ENCODE measurements at places on chromosomes 3 and 15. TPM values are rescaled to one million over a fixed set of nuclear protein-coding genes. Genes with fewer than 3 reads are reported as not detected.

DNA sequence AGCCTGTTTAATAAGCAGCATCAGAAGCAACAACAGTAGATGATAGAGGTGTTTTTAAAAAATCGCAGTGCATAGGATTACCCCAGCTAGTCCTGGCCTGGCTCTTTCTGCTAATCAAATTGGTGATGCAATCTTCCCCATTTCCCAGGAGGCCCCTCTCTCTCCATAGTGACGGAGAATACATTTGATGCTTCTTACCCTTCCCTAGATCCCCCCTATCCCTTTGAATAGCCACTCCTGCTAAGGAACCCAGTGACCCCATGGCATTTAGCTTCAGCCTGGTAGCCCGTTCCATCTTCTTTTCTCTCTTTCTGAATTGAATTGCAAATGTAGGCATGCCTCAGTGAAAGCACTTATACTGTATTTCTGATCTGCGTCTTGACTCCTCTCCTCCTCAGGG lies 223.6 kb upstream of the GAP43 start:
- DNase-seq, result no peak

DNA sequence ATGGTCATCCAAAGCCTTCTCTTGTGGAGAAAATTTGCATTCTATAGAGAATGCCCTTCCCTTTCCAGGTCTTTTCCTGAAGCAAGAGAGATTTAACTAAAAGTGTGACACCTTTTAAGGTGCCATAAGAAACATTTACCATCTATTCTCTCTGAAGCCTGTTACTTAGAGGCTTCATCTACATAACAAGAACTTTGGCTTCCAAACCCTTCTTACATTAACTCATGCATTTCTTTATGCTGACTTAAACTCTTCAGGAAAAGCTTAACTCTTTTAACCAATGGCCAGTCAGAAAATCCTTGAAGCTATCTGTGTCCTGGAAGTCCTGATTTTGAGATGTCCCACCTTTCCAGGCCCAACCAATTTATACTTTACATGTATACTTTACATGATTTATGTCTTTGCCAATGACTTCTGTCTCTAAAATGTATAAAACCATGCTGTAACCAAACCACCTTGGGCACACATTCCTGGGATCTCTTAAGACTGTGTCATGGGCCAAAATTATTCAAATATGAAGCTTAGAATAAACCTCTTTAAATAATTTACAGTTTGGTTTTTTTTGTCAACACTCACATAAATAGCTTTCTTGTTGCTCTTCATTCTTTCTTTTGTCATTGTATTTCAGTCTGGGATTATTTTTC lies 472.6 kb upstream of the NECTIN3 start:
- no peak for DNase-seq

The KLHL40 gene
- not detected for total RNA-seq

DNA sequence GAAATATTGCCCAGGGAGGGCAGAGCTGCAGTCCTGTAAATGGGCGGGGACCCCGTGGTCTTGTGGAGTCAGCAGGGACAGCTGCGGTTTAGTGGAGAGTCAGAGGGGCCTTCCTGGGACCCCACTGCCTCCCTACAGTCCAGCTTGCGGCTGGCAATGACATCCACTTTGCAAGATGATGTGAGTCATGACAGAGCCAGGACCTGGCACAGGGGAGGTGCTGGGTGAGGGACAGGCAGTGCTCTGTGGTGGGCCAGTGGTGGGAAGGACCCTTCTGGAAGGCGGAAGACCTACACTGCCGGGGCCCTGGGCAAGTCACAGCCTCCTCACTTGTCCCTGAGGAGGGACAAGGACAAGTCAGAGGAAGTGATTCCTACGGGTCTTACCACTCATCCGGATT lies 17.8 kb downstream of the APBA2 start:
- DNase-seq, result no peak

DNA sequence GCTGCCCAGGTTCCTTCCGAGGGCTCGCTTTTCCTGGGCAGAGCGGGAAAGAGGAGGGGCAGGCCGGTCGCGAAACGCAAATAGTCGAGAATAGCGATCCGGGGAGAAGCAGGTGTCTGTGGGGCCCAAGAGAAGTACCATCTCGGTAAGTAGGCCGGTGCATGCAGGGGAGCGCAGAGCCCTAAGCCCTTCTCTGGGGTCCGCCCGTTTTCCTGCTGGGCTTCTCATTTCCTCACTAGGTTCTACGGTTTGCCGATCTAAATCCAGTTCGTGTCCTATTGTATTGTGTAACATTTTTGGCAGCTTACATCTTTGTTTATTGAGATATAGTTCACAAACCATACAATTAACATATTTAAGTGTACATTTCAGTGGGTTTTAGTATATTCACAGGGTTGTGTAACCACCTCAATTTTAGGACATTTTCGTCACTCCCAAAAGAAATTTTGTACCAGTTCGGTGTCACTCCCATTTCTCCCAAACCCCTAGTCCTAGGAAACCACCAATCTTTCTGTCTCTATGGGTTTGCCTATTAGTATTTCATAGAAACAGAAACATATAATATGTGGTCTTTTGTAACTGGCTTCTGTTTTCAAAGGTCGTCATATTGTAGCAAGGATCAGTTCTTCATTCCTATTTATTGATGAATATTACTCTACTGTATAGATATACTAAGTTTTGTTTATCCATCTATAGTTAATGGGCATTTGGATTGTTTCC lies 6.8 kb upstream of the TRIM69 start:
- no peak for DNase-seq

The CCR9 gene
- not detected for total RNA-seq
